ENCODE measurements at places on chromosomes 6 and 20.

DNA sequence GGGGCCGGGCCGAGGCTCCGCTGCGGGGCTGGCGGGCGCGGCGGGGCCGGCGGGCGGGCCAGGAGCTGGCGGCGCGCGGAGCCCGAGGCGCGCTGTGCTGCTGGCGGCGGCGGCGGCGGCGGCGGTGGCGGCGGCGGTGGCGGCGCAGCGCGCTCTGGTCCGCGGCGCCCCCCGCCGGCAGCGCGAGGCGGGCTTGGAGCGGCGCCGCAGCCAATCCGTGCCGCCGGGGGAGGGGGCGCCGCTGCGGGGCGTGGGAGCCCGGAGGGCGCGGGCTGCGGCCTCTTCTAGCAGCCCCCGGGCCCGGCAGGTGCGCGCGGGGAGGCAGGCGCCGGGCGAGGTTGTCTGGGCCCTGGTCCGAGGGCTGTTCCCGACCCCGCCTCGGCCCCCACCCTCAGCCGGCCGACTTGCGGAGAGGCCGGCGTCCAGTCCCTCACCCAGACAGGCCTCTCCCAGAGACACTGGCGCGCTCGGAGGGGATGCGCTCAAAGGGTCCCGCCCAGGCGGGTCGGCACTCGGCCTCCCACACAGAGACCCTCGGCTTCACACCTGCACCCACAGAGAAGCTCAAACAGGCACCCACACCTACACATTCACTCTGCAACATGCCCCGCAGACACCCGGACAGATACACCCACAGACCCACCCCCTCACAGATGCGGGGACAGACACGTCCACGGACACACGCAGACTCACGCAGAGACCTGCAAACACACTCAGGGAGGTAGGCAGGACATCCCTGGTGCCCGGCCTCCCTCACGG, at the start of gene RIMS4:
Gene RIMS4 (minus strand): TSS at position 156 of the 759 bp plus-strand sequence. CDS start 275 bp downstream, outside the sequence.
- no peak for DNase-seq

DNA sequence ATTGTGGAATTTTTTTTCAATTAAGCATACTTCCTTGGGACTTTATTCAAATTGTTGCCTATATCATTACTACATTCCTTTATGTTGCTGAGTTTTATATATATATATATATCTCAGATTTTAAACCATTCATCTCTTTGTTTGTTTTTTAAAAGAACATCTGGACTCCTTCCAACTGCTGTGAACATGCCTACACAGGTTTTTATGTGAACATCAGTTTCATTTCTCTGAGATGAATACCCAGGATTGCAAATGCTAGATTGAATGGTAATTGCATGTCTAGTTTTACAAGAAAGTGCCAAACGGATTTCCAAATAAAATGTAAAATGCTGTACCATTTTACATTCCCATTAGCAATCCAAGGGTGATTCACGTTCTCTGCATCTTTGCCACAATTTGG, 1289.3 kb downstream of the HACE1 start:
- no peak for DNase-seq

- no peak for DNase-seq
These were observed 97.0 kb downstream of the TSHZ2 start for GRCh38 chr20:53069132-53069531.

GRCh38 chr20:61099806-61100205, 152.3 kb upstream of the CDH4 start:
- DNase-seq: no peak

- DNase-seq: no peak
These were observed 292.7 kb downstream of the ESR1 start for GRCh38 chr6:152100183-152100618.

DNA sequence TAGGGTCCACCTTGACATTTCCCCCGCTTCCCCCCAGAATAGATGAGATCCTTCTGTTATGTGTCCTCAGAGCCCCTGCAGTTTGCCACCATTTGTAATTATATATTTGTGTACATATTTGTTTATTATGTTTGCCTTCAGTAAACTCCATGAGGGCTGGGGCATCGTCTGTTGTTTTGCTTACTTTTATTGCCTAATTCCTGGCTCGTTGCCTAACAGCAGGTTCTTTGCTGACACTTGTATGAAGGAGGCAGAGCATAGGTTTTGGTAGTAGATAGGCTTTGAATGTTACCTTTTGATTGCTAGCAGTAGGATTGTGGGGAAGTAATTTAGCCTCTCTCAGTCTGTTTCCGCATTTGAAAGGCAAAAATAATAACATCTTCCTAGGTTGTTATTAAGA, 9.9 kb downstream of the MAP3K4 start:
- DNase-seq: no peak

GRCh38 chr6:14544666-14545065, 427.1 kb downstream of the CD83 start:
- no peak for DNase-seq

DNA sequence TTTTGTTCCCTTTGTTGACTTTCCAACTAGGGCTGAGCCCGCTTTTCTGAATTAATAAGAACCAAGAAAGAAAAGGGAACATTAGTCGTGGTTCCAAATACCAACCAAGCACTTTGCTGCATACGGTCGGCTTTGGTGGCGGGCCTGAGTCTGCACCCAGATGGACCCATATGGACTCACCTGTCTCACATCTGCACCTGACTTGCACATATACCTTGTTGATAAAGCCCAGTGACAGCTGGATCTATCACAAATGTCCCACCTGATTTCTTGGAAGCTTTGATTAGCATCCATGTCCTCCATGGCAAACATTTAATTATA, 39.0 kb downstream of the TPD52L1 start:
- no peak for DNase-seq

- DNase-seq: peak; percentile 2
These were observed 45.9 kb upstream of the MC3R start for GRCh38 chr20:56202493-56203077.

DNA sequence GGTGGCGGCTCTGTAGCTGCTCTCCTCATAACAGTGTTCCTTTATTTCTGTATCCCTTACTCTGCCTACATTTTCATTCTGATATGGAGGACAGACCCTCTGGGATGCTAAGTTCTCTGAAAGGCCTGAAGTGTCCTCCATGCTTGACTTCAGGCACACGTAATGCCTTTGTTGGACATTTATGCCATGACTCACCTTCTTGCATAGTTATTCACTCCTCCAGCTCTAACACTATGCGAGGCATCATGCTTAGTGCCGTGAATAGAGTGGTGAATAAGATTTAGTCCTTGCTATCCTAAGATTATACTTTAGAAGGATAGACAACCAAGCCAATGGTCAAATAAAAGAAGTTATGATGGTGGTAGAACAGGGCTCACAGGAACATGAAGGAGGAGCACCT, 760.9 kb upstream of the FLRT3 start:
- DNase-seq: no peak

DNA sequence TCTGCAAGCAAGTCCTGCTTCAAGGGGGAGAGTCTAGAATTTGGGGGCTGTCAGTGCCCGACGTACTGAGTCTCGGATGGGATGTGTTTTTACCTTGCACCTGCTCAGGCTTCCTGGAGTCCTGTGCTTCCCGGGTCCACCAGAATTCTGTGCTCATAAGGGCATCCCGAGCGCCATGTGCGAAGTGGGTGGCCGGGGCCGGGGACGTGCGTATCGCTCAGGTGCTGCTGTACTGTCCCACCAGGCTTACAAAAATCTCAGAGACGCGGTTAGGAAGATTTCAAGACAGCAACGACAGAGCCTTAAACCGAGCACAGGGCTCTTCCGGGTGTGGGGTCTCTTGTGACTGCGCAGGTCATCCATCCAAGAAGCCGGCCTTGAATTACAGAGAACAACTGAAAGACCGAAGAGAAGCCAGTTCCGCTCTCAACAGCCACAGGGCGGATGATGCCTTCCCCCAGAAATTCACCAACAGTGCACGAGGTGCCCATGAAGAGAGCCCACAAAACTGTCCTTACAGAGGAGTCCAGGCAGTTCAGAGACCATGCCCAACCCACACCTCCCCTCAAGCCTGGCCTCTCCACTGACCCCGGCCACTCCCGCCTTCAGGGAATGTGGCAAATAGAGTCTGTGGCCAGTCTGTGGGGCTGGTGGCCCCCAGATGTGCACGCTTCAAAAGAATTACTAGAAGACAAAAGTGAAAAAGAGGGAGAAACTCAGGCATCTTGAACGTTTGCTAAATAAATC, 104.7 kb downstream of the PXDC1 start:
- DNase-seq: no peak

- DNase-seq: no peak
These were observed 3.7 kb downstream of the JPH2 start for GRCh38 chr20:44183282-44183681.

DNA sequence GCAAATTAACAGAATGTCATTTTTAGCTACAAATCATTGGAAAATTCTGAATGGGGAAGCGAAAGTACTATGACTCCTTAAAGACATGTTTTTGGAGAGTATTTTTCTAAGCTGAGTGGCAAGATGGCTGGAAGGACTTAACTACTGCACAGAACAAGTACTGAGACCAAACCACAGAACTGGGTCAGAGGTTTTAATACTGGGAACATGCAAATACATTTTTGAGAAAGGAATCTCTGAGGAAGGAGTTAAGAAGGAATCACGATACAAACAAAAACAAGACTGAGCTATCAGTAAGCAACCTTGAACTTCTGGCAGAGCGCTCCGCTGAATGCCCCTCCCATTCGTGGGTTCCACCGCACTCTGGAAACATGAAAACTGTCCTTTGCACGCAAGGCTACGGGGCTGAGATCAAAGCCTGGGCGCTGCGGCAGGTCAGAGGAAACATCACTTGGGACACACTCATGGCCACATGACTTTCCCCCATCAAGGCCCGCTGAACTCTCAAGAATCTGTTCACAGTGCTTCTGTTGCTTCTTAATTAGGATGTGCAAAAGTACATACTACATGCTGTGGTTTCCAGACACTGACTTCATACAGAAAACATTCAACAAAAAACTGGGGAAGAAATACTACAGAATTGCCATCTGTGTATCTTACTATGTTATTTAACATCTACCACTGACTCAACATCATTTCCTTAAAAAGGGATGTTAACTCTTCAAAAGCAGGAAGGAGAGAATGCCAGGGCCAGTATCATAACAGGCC, 27.8 kb downstream of the SLC23A2 start:
- DNase-seq: peak; percentile 80

DNA sequence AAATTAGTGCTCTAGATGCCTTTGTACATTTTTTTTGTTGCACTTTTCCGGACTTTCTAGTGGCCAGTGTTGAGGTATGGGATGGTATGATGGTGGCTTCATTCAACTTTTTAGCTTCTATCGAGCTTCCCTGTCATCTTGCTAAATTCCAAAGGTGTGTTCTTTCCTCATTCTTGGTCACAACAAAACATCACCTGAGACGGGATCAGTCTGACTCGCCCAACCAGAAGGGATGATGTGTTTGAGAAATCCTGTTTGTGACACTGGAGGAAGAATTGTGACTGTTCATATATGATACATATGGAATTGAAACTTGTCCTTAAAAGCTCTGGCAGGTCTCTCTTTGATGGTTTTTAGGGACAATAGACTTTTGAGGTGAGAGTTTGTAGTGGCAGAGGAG, 33.8 kb downstream of the KCNS1 start:
- DNase-seq: no peak

DNA sequence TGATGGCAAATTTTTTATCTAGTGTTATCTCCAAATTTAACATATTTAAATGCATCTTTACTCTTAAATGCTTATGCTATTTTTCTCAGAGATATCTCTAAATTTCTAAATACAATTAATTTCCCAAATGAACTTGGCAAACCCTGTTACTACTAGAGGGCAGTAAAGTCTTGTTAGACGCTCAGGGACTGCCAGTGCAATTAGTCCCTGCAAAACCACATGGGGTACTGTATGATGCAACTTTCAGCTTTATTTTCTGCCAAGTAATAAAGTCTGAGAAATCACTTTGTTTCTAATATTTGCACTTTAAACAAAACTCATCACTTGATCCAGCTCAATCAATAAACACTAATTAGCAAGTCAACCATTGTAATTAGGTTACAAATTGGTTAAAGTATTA, 76.0 kb upstream of the ADGRB3 start:
- no peak for DNase-seq

DNA sequence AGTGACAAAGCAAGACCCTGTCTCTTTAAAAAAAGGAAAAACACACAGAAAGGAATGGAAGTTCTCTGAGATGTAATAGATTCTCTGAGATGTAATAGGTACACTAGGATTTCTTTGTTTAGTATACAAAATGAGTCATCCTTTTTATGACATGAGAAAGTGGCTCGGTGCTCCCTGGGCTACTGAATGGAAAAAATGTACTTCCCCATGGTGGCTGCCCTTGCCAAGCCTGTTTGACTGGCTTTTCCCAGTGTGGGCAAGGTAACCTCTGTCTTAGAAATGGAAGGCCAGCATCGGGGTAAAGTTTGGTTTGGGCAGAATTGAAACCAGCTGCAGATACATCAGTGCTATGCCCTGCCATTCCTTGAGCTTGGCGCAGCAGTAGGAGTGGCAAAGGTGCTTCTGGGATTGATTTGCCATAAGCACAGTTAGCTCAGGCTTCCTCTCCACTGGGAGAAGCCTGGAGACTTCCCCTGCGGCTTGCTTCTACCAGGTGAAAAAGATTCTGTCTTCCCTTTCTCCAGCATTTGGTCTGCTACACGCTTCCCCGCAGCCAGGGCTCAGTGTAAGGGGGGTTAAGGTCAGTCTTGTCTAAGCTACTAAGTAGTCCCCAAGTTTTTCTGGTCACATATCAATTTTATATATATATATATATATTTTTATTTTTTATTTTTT, 24.5 kb downstream of the ARFGEF2 start:
- DNase-seq: no peak

DNA sequence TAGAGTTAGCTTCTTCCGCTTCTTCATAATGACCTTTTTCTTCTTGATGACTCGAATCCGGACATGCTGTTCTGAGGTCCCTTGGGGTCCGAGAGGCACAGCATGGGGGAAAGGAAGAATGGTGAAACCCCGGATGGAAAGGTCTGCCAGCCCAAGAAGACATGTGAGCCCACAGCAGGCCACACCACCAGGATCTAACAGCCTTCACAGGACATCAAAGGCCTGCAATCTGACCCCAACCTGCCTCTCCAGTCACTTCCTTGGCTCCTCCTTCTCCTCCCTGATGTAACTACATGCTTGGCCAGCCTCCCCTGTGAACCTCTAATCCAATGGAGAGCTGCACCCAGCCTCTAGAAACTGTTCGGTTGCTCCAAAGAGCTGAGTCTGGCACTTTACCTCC, 1.6 kb downstream of the CPXM1 start:
- no peak for DNase-seq

DNA sequence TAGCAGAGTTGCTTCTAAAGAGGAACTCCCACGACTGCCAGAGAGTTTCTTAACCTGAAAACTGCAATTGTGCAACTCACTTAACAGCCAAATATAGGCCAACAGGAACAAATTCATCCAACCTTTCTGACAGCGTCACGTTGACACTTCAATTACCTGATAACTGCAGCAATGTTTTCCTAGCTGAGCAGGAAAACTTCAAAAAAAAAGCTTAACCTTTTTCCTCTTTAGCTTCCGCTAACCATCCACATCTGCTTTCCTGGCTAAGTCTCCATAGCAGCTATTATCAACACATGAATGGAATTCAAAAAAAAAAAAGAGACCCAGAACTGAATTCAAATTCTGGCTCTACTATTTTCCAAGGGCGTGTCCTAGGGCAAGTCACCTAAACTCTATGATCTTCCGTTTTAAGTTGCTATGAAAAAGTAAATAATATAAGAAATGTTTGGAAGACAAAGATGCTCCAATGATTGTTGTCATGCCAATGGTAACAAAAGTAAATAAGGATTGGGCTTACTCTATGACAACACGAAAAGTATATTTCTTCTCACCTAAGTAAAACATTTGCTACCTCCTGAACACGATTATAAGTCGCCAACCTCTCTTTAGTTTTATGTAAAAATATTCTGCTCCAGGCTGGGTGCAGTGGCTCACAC, 524.6 kb upstream of the JARID2 start:
- no peak for DNase-seq
